ENCODE measurements at places on chromosomes 12 and 14.

GRCh38 chr12:25557830-25558436, 4.8 kb upstream of the LMNTD1 start:
- peak; percentile 47 for DNase-seq

- no peak for DNase-seq
Measured at GRCh38 chr12:122730215-122731014, at the start of gene HCAR1. HCAR1 (minus strand) TSS chr12:122730844; CDS start chr12:122730339, 505 bp downstream.

DNA sequence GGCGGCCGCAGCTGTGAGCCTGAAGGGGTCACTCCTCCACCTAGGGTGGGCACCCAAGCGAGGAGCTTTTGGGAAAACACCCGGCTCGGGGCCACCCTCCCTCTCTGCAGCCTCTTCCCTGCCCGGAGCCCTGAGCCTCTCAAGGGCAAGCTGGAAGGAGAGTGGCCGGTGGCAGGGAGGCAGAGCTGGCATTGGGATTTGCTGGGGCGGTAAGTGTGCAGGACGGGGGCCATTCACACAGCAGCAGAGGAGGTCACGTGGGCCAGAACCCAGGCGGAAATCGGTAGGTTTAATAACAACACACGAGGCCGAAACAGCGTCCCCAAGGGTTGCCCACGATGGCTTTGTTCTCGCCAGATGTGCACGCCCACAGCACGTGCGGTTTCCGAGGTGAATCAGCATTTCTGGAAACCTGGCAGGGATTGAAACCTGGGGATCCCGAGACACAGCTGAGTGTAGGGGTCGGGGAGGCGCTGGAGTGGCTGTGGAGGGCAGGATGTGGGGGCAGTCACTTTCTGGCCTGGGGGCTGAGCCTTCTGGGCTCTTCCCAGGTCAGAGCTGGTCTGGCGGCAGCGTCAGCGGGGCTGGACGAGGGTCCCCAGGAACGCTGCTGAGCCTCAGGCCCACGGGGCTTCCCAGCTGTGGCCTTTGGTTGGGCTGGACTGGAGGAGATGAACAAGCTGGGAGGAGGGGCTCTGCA, 23.5 kb downstream of the NOC4L start:
- no peak for DNase-seq

DNA sequence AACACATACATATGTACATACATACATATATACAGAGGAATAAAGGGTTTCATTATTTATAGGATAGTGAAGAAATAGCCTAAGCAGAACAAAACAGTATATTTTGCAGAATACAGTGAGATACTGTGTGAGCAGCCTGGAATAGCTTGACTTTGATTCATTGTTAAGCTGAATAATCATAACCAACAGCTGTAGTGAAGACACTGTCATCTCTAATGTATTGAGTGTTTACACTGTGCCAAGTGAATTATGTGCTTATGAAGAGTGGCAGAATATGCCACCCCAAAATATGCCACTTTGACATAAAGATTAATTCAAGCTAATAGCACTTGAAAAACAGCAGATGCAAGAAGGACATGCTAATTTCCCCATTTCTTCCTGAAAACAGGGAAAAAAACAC, 48.2 kb upstream of the LRFN5 start:
- DNase-seq = no peak

GRCh38 chr14:76498463-76498935, 122.6 kb downstream of the ESRRB start:
- DNase-seq = no peak

- no peak for DNase-seq
Measured at GRCh38 chr14:55609681-55610080, 29.7 kb downstream of the KTN1 start.

GRCh38 chr12:53235742-53236442, 3.9 kb upstream of the RARG start:
- DNase-seq = no peak

- no peak for DNase-seq
Measured at GRCh38 chr14:59360233-59360632, 104.9 kb downstream of the GPR135 start.

DNA sequence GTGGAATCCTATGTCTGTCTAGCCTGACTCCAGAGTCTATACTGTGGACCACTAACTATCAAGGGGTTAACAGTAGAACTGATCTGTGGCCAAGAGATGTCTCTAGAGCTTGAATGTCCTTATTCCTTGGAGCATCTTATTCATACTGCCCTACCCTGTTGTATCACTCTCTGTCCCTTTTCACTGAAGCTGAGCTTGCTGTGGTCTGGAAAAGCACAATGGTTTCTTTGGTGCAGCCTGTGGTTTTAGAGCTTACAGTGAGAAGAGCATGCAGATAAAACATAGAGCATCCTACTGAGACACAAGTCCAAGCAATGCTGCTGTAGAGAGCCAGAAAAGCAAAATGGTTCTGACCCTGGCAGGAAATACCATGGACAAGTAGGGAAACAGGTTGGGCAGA, 367.0 kb upstream of the ATP2B1 start:
- no peak for DNase-seq

DNA sequence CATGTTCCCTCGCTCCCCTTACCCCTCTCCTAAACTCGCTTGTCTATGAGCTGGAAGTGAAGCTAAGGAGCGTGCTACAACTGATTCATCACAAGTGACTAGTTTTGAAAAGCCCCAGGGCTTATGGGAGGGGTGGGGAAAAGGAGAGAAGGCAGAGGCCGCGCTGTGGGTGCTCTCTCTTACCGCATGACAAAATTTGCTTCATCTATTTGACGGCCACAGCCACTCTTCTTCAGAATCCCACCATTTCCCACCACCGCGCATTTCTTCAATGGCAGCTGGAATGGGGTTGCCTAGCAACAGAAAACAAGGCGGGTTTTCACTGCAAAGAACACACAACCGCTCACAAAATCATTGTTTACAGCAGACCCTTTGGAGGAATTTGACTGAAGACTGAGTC, 79.4 kb downstream of the ST8SIA1 start:
- DNase-seq = peak; percentile 18

DNA sequence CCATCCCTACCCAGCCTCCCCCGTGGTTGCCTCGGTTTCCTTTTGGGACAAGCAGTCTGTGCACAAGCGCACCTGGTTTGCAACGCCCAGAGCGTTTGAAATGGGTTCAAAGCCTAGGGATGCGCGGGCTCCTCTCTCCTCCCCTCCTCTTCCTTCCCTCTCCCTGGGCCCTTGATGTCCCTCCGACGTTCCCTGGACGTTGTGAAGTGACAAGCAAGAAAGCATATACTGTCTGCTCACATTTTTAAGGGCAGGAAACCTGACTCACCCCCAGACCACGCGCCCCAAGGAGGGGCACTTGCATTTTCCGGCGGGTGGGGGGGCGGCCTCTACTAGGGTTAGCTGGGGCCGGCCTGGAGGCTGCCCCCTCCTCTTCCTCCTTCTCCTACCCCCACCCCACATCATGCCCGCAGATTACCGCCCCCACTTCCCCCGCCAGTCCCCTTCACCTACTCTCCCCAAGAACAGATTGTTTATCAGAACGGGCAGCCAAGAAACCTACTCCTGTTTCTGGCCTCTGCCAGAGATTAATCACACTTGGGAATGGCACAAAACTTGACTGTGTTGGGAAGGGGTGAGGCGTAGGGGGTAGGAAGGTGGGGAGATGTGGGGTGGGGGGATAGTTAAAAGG, 9.5 kb upstream of the IRF2BPL start:
- peak; percentile 59 for DNase-seq

DNA sequence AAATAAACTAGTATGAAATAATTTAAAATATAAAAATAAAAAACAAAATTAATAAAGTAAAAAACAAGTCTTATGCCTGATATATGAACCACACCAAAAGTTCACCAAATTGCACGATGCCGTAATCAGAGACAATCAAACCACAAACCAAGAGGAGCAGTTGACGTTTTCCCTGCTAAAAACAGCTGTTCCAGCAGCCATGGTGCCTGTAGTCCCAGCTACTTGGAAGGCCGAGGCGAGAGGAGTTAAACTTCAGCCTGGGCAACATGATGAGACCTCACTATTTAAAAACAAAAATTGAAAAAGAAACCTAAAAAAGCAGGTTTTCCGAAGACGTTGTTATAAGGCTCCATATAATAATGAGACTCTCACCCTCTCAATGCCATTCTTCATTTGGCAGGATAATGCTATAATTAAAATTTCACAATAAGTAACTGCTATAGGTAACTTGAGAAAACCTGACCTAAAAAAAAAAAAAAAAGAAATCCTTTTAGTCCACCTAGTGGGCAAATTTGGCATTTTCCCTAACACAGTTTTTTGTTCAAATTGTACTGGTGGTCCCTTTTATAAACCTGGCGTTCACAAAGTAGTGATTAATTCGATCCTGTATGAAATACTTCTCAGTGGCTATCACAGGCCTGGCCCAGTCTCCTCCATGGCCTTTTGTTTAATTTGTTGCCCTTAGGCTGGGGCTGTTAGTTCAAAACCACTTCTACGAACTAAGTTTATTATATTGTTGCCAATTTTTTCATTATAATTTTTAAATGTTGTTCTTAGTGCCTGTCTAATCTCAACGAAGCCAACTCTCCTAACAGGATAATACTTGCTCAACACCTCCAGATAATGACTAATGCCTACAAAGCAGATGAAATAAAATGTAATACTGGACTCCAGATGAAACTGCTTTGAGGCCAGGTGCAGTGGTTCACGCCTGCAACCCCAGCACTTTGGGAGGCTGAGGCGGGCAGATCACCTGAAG, 62.1 kb downstream of the TNFAIP2 start:
- peak; percentile 49 for DNase-seq

- DNase-seq = no peak
Measured at GRCh38 chr14:83461521-83461920, 1927.9 kb upstream of the SEL1L start.

- peak; percentile 26 for DNase-seq
Measured at GRCh38 chr12:517538-517937, 57.8 kb downstream of the B4GALNT3 start.

DNA sequence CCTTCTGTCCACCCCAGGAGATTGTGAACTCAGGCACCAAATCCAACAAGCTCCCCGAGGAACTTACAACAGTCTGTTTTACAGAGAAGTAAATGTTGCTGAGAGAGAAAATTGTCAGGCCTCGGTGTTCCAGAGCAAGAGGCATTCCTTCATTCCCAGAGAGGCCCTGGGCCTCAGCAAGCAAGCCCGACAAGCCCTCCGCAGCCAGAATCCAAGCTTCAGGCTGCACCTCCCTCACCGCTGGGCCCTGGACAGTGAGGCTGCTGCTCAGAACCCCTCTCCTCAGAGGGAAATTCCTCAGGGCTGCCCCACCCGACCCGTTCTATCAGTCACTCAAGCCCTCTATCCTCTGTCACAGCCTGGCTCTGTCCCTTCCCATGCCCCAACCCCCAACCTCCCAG, 56.4 kb downstream of the ZFP36L1 start:
- DNase-seq = no peak

GRCh38 chr12:52821826-52822660, 8.1 kb upstream of the KRT4 start:
- DNase-seq = no peak

GRCh38 chr14:100955201-100955600, 51.7 kb upstream of the RTL1 start:
- peak; percentile 51 for DNase-seq

DNA sequence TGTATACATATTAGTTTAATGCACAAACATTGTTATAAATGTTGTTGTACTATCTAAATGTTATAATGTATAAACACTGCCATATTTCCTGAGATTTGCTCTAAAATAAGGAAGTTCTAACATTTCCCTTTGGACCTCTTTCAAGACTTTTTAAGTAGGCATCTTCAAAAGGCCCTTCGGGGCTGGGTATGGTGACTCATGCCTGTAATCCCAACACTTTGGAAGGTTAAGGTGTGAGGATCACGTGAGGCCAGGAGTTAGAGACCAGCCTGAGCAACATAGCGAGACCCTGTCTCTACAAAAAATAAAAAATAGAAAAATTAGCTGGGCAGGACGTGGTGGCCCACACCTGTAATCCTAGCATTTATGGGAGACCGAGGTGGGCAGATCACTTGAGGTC, 35.5 kb downstream of the FBLN5 start:
- DNase-seq = no peak

DNA sequence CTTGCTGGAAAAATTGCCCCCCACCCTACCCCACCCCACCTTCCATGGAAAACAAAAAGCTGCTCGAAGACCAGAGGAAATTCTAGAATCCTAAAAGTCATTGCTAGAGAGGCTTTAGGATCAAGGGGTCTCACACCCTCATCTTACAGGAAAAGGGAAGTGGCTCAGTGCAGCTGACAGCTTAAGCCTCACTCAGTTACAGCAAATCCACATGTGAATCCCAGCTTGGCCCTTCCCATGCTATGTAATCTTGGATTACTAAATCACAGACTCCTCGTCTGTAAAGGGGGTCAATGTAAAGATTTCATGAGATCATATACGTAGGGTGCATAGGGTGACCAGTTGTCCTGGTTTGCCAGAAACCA, 25.9 kb downstream of the CMKLR1 start:
- DNase-seq = no peak

DNA sequence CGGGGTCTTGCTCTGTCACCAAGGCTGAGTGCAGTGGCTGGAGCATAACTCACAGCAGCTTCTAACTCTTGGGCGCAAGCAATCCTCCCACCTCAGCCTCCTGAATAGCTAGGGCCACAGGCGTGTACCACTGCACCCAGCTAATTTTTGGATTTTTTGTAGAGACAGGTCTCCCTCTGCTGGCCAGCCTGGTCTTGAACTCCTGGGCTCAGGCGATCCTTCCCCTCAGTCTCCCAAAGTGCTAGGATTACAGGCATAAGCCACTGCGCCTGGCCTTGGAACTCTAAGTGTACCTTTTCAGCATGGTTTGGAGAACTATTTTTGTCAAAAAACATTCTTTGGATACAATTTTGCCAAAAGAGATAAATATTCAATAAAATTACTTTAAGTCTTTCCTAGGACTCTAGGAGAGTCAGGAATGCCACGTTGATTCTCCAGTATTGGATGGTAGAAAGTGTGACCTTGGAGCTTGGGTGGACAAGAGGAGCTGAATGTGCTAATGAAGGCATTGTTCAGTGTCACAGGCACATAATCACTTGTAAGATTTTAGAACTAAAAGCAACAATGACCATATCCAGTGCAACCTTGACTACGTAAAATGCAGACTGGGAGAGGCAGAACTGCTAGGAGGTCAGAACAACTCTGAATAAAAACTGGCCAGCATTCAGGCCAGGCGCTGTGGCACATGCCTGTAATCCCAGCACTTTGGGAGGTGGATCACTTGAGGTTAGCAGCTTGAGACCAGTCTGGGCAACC, 2.8 kb downstream of the SRSF9 start:
- peak; percentile 24 for DNase-seq

DNA sequence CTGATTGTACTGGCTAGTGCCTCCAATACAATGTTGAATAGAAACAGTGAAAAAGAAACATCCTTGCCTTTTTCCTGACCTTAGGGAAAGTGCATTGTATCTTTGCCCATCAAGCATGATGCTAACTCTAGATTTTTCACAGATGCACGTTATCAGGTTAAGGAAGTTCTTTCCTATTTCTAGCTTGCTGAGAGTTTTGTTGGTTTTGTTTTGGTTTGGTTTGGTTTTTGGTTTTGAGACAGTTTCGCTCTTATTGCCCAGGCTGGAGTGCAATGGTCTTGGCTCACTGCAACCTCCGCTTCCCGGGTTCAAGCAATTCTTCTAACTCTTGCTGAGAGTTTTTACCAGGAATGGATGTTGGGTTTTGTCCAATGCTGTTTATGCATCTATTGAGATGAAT, 89.0 kb downstream of the BRMS1L start:
- no peak for DNase-seq
